Type B pancreatic cell (in vitro differentiated cells): ENCODE measurements at places on chromosomes 4 and X. TPM values are rescaled to one million over a fixed set of nuclear protein-coding genes. Genes with fewer than 3 reads are reported as not detected.

DNA sequence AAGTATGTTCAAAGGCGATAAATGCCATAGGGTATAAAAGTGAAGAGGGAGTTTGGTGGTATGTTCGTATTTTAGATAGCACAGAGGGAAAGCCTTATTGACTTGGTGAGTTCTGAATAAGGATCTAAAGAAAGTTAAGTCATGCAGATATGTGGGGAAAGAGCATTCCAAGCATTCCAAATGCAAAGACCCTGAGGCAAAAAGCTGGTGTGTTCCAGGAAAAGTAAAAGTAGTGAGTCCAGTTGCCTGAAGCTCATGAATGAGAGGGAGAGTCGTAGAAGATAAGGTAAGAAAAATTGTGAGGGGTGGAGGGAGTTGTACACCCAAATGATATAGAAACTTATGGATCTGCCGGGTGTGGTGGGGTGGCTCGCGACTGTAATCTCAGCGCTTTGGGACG, 426.7 kb downstream of the RPA4 start:
- DNase-seq: no peak

DNA sequence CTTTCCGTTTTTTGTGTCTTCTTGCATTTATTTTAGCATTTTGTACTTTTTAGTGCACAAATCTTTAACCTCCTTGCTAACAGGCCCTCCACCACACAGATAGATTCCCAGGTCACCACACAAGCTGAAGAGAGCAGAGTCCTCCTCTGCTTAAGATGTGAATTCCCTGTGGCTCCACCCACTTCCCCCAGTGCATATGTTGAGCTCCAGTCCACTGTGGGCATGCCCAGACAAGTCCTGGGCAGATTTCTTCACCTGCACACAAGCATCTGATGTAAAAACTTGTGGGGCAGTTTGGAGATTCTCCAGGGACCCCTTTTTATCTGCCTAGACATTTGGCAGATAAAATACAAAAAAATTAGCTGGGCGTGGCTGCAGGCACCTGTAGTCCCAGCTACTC, 19.8 kb upstream of the PASD1 start:
- DNase-seq: no peak

DNA sequence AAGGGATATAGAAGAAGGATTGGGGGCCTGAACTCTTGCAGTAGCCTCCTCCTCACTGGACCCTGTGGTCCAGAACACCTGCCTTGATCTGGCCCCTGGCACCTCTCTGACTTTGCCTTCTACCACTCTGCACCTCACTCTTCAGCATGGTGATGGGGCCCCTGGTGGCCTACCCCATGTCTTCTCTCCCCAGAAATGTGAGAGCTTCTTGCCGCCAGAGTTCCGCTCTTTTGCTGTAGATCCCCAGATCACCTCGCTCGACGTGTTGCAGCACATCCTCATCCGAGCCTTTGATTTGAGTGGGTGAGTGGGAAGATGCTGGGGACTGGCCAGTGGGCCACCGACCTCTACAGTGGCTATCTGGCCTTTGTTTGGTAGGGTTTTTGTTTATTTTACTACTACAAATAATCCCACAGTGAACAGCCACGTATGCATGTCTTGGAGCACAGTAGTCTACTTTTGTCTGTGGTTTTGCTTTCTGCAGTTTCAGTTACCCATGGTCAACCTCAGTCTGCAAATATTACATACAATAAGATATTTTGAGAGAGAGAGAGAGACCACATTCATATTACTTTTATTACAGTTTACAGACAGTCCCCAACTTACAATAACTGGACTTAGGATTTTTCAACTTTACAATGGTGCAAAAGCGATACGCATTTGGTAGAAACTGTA, 1.8 kb downstream of the TBC1D25 start:
- no peak for DNase-seq

DNA sequence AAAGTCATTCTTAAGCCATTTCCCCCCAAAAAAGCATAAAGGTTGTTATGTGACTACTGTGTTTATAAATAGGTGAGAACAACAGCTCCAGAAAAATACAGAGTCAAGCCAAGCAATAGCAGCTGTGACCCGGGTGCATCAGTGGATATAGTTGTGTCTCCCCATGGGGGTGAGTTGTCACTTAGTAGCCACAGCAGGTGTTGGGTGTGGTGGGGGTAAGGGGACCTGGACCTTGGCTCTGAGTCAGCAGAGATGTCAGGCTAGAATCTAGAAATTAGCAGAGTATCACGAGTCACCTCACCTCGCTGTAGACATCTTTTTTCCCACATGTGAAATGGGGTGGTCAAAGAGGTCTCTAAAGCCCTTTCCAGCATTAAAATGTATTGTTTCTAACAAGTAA, 42.4 kb downstream of the MOSPD2 start:
- DNase-seq: no peak

The FAAH2 gene
- total RNA-seq: 5.8 and 9.3 TPM in 2 replicates

The NR3C2 gene
- total RNA-seq: 11.5 and 13.9 TPM in 2 replicates

GRCh38 chr4:173516621-173517524, 13.2 kb downstream of the HAND2 start:
- DNase-seq: no peak

DNA sequence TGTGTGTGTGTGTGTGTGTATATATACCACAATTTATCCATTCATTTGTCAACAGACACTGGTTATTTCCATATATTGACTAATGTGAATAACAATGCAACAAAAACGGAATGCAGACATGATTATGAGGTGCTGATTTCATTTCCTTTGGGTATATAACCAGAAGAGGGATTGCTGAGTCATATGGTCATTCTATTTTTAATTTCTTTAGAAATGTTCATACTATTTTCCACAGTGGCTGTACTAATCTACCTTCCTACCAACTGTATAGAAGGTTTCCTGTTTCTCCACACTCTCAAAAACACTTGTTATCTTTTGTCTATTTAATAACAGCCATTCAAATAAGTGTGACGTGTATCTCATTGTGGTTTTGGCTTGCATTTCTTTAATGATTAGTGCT, 269.9 kb downstream of the OPHN1 start:
- DNase-seq: no peak

The TMPRSS11D gene
- not detected in 2 replicates for total RNA-seq

DNA sequence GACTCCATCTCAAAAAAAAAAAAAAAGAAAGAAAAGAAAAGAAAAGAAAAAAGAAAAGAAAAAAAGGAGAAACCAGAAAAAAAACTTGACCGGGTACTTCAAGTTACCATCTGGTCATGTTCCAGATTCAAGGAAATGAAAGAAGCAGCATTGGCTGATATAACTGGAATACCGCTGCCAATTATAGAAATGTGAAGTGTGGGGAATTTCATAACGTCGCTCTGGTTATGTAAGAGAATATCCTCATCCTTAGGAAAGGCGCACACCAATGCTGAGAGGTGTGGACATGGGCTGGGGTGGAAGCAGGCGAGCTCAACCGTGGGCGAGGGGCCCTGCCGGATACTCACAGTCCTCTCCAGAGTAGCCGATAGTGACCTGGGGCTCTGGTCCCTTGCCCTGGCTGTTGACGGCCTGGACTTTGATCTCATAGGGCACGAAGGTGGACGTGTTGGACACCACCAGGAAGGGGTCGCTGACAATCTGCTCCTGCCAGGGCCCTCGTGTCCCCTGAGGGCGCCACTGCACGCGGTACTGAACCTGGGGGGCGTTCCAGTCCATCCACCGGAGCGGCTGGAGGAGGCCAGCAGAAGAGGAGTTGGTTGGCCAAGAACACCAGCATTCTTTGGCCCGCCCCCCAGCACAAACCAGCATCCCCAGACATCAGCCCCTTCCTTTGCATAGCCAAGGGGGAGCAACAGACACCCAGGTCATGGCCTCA, 19.5 kb downstream of the L1CAM start:
- no peak for DNase-seq

DNA sequence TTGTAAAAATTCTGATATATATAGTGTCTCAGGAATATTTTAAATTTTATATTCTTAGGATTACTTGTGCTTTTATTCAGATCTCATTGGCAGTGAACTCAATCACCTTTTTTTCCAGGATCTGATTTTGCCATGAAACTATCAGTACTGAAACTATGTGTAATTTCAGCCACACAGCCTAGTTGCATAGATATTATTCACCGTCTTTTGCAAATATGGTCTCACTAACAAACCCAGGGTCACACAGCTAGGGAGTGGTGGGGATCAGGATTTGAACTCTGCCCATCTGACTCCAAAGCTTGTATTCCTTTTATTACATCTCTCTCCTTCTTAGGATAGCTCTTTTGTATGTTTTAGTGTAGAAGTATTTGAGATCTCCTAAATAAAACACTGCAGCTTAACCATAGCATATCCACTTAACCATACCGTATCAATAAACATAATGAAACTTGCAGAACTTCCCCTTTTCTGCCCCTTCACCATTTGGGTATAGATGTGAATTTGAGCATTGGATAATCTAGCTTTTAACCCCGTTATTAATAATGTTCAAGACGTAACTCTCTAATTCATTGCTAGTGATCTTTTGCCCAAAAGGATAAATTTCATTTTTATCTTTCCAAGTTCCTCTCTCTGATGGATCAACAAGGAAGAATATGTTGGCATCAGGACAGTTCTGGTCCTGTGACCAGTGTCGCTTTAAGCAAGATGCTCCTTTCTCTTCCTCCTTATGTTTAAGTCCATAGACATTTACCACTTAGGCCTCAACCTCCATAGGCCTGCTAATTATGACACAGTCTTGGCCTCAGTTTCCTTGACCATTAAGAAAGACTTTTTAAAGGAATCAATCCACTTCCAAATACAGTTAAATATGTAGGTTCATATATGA, 74.6 kb downstream of the RAPGEF2 start:
- DNase-seq: no peak

- no peak for DNase-seq
Measured at GRCh38 chr4:169185133-169185956, 85.4 kb downstream of the SH3RF1 start.

- no peak for DNase-seq
Measured at GRCh38 chr4:150167054-150167453, 88.8 kb downstream of the DCLK2 start.

- no peak for DNase-seq
Measured at GRCh38 chr4:108965472-108966076, 202.7 kb upstream of the ETNPPL start.

- DNase-seq: no peak
Measured at GRCh38 chr4:83071116-83071515, 36.1 kb downstream of the COPS4 start.

DNA sequence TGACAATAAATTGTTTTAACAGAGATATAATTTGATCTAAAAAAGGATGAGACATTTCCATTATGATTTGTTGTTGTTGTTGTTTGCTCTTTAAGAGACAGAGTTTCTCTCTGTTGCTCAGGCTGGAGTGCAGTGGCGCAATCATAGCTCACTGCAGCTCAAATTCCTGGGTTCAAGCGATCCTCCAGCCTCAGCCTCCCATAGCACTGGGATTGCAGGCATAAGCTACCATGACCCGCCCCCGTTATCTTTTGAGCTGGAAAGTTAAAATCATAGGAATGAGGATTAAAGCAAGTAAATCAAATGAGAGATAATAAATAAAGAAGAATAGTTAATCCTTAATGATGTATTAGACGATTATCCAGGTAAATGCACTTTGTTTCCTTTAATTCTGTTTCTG, 224.4 kb upstream of the SMIM31 start:
- DNase-seq: no peak

DNA sequence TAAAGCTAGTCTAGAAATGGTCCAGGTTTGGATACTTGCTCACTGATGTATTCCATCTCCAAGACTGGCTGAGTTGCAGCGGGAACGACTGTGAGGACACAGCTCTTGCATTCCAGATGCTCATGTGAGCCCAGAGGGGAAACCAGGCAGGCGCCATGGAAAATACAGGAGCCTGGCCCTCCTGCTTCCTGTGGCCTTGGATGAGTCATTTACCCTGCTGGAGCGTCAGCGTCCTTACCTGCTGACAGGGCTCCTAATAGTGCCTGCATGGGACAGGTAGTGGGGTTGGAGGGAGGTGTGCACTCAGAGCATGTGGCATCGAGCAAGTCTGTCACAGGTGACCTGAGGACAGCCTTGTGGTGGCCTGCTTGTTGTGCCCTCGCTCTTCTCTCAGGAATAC, 69.4 kb downstream of the NSG1 start:
- no peak for DNase-seq

DNA sequence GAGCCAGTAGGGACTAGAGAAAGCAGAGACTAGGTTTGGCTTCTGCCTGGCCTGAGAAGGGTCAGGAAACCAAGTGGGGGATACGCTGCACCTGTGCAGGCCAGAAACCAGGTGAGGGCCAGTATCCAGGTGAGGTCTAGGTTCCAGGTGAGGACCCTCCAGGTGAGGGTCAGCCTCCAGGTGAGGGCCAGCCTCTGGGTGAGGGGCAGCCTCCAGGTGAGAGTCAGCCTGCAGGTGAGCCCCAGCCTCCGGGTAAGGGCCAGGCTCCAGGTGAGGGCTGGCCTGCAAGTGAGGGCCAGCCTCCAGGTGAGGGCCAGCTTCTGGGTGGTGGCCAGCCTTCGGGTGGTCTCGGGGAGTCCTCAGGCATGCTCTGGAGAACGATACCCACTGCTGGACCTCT, 238.8 kb downstream of the USP46 start:
- DNase-seq: no peak

The HDX gene
- 9.2 and 10.7 TPM in 2 replicates for total RNA-seq

GRCh38 chr4:139247700-139248238, 32.3 kb downstream of the MGARP start:
- DNase-seq: no peak

The RNF150 gene
- total RNA-seq: 7.3 and 34.0 TPM in 2 replicates

GRCh38 chr4:129377131-129377845, 281.3 kb downstream of the C4orf33 start:
- DNase-seq: no peak

DNA sequence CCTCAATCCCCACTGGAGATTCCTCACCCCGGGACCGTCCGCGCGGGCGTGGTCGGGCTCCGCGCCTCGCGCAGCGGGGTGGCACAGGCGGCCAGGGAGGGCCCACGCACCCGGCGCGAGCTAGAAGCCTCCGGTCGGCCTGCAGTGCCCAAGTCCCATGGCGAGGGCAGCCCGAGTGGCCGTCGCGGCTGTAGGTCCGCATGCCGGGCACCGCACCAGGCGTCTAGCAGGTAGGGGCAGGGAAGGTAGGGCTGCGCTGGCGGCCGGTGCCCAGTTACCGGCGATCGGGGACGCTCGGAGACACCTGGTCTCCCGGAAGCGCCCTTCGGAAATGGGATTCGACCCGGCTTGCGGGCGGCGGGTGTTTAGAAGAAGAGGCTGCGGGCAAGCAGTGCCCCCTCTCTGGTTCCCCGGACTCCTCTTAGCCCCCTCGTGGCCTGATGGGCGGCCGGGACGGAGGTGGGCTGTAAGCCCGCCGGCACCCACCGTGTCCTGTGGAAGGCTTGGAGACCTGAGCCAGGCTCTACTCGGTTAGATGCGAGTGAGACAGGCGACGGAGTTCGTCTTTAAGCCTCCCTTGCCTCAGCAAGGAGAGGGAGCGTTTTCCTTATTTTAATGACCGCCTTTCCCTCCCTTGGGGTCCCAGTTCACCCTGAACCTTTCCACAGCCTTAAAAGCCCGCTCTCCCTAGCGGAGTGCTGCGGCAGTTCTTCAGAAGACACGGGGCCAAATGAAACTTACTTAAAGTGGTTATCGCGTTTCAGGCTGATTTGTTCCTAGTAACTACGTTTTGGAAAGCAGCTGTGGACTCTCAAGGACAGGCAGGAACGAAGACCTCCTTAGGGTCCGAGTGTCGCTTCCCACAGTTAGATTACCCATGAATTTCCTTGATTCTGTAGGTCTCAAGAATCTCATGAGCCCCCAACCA, 821 bp downstream of the SLITRK2 start:
- DNase-seq: no peak

The PDE6B gene
- total RNA-seq: 6.7 and 12.2 TPM in 2 replicates
